ENCODE measurements at places on chromosomes 5 and 9.

DNA sequence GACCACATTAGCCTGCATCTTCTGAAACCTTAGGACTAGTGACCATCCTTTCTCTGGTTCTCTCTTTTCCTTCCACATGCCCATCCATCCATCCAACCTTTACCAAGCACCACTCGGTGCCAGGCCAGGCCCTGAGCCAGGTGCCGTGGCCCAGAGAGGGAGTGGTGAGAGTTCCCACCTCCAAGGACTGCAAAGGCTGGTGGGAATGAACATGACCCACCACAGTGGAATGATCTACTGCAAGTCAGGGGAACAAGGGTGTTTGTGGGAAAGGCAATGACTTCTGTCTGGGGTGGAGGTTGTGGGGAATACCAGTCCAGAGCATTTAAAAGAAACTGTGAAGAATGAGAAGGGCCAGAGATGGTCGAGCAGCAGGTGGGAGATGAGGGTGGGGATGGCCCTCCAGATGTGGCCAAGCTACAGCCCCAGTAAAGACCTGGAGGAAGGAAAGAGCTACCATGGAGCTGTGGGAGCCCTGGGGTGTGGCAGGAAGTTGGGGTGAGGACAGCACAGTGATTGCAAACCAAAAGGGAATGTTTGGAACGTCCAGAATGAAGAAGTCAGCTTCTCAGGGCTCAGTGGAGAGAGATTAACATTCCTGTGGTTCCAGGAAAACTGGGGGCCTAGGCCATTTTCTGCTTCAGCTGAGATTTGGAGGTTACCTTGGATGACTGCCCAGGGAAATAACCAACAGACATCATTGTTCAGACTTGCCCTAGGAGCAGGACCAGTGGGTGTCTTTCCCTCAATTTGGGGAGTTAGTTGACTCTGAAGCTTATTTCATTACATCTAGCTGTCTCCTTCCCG lies 30.7 kb upstream of the CORO2A start:
- DNase-seq, result no peak

DNA sequence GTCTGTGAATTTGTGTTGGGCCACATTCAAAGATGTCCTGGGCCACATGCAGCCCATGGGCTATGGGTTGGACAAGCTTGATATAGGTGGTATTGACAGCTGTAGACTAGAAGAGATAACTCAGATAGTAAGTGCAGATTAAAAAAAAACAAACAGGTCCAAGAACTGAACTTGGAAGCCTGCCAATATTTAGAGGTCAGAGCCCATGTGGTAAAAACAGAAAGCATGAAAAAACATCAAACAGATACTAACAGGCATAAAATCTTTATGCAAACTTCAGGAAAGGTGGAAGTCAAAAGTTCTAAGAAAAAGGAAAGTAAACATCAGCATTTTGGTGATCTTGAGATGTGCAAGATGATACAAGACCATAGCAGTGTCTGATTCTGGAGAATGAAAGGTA lies 155.1 kb upstream of the NR4A3 start:
- DNase-seq, result no peak

GRCh38 chr5:7873216-7873615 lies 4.3 kb downstream of the MTRR start:
- no peak for DNase-seq

DNA sequence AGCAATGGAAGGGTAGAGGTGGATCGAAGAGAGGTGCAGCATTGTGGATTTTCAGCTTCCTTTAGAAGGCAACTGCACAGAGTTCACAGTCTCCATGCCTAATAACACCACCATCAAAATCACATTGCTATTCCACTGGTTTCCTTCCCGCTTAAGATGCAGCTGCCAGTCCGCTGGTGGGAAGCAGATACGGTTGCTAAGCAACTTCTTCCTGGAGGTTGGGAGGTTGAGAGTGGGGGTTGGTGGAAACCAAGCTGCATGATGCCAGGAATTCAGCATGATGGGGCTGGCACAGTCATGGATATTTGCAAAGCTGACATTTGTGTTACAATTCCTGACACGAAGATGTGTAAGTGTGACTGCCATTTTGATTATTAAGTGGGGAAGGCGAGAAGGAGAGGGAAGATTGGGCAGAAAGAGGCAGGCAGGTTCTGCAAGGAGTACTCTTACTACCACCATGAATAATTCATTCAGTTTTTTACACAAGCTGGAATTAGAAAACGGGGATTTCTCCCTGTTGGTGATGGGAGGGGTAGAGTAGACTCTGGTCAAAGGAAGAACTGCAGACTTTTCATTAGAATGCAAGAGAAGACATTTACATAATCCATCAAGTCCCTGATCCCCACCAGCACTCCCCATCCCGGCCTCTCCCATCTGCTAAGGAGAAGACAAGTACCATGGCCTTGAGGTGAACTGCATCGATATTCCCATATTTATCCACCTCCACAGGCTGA lies 87.5 kb downstream of the GLDC start:
- no peak for DNase-seq

GRCh38 chr5:81783401-81783800 lies 32.5 kb upstream of the SSBP2 start:
- DNase-seq, result no peak

GRCh38 chr5:96648593-96648992 lies 13.6 kb upstream of the CAST start:
- no peak for DNase-seq

DNA sequence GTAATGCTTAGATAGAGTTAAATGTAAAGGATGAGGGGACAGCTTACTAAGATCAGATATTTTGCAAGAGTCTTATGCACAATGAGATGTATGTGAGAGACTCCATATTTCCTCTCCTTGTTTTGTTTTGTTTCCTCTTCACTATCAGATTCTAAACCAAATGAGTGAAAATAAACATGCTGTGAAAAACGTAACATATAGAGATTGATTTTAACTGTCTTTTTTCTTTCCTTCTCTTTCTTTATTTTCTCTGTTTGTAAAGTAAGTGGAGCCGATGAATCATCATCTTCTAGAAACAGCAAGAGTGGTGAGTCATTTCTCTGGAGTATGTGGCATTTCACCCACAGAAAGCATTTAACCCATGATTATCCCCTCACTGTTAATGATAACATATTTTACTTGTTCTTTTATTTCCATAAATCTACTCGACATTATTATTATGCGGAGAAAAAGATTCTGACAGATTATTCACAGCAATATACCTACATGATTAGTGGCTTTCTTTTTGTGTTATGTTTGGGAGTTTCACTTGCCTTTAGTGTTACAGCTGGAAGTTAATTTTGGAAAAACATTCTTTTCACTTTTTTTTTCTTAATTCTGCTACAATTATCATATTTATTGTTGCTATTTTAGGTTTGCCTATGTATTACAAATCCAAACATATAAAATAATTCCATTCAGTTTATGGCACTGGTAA lies 2.1 kb upstream of the ANXA1 start:
- DNase-seq, result no peak

GRCh38 chr5:17388717-17389116 lies 109.3 kb upstream of the TAF11L2 start:
- no peak for DNase-seq

GRCh38 chr9:107886826-107887225 lies 397.3 kb upstream of the KLF4 start:
- no peak for DNase-seq

DNA sequence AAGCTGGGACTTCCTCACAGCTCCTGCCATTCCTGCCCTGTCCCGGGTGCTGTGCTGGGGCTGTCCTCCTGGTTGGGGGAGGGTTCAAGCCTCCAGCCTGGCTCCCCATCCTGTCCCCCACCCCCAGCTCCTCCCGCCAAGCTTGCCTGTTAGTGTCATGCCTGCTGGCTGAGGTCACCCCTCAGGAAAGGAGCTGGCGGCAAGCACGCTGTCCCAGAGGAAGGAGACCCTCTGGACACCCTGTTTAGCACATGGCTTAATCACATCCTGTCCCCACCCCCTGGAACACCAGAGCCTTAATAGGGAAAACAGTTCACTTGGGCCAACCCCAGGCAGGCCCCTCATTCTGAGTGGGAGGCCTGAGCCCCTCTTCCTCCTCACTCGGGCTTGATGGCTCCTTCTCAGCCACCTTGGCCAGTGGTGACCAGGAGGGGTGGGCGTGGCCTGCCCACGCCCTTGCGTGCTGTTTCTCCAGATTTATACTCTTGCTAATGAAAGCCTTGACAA lies 9.2 kb upstream of the PHYHD1 start:
- no peak for DNase-seq

DNA sequence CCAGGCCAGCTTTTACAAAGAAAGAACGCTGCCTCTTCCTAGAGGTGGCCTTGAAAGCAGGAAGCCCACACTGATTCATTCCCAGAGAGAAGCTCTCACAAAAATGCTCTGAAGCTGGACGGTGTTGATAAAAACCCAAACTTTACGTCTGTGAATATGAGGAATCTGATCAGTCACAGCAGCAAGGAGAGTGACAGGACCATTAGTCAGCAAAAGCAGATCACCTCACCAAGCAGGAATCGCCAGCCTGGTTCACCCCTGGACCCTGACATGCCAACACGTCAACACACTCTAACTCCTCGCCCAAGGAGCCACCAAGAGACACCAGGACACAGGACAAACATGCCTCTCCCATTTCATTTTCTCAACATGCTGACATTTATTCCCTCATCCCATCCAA lies 70.6 kb upstream of the ZNF622 start:
- no peak for DNase-seq

- no peak for DNase-seq
Observed at GRCh38 chr9:105697871-105698270, 3.5 kb downstream of the TMEM38B start.

- no peak for DNase-seq
Observed at GRCh38 chr5:131671994-131672655, 37.1 kb upstream of the RAPGEF6 start.

- DNase-seq, result no peak
Observed at GRCh38 chr9:108860764-108861163, 1.3 kb upstream of the ACTL7A start.

DNA sequence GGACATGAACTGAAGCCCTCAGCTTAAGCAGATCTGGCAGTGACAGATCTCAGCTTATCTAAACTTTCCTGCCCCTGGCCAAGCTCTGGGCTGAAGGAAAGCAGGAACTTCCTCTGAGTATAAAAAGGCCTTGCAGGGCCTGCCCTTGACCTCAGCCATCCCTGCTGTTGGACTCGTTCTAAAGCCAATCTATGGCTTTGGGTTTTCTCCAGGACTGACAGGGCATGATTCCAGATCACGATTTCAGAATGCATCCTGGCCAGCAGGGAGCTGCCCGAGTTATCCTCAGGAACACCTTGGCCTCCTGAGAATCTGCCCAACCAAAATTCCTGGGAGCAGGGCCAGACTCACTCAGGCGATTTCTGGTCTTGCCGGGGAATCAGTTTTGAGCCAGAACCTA lies 502.7 kb downstream of the TLE4 start:
- DNase-seq, result no peak

GRCh38 chr5:40784027-40784653 lies 14.0 kb downstream of the PRKAA1 start:
- no peak for DNase-seq

GRCh38 chr9:118422508-118422907 lies 718.3 kb downstream of the TLR4 start:
- no peak for DNase-seq

DNA sequence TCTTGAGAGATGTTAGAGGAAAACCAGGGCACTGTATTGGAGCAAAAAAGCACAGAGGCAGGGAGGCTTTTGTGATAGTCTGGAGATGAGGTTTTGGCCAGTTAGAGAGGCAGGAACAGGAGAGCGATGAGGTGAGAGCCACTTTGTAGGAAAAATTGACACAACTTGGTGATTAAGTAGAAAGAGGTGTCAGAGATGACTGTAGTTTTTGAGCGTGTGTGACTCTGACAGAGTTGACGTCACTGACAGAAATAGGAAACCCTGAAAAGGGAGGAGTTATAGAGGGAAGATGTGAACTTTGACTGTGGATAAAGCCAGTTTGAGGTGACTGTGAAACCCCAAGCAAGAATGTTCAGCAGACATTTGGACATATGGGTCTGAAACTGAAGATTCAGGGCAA lies 15.7 kb downstream of the NFX1 start:
- DNase-seq, result no peak

- DNase-seq, result no peak
Observed at GRCh38 chr5:138274189-138274853, at the start of gene GFRA3. Gene GFRA3 (minus strand): TSS chr5:138274621. CDS start chr5:138274424, 197 bp downstream.

DNA sequence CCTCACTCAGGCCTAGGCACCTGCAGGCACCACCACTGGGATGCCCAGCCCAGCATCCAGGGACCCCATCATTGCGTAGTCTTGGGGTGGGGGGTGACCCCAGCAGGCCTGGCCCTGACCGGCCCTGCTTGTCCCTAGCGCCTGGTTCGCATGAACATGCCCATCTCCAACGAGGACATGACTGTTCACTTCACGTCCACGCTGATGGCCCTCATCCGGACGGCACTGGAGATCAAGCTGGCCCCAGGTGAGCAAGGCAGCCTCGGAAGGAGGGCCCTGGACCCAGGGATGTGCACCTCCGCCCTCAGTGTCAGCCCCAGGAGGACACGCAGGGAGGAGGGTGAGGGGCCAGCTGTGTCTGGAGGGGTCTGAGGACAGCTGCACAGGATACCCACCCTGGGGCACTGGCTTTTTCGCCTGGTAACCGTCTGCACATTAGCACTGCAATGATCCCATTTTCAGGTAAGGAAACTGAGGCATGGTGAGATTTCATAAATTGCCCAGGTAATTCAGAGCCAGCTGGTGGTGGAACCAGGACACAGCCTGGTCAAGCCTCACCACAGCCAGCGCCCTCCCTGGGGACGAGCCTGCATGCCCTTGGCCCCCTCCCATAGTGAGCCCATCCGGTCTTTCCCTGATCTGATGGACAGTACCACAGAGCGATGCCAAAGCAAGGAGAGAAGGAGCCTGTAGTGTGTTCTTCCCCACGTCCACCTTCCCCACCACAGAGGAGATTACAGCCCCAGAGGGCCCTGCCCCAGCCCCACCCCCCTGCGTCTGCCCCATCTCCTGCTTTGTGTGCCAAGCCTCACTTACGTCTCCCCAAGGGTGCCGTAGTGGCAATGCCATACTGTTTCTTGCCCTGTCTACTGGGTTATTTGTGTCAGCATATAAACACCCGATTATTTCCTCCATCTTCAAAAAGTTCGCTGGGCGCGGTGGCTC lies 228.3 kb downstream of the CACNA1B start:
- no peak for DNase-seq

- no peak for DNase-seq
Observed at GRCh38 chr9:109969011-109969410, 189.0 kb downstream of the PALM2AKAP2 start.

DNA sequence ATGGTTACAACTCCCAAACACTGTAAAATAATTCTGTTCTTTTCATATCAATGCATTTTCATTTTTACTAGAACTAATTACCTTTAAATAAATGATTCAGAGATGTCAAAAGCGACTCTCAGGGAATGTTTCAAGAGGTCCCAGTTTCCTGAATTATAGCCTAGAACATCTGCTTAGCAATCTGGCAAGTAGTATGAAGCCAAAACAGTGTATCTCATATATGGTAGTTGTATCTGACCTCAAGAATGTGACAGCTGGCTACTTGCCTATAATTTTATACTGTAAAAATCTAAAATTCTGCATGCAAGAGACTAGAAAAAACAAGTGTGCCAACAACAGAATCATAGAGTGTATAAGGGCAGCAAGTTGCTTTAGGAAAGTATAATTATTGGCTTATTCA lies 187.7 kb upstream of the POU5F2 start:
- no peak for DNase-seq

DNA sequence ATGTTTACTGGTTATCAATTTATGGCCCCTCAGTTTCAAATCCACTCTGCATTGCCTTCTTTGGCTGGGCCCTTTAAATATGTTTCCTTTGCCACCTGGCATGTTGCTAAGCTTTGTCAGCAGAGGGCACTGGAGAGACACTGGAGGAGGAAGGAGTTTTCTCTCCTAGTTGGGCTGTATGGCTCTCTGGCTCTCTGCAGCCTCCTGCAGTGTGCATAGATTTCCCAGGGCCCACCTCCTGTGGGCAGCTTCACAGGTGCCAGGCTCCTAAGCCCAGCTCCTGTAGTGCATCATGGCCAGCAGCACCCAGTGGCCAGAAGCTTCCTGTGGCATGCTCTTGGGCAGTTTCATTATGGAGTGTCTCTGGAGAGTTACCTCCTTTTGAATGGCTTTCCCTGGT lies 23.3 kb downstream of the CAVIN4 start:
- no peak for DNase-seq
